Left forelimb (tissue), 1 donor: ENCODE measurements at places on chromosomes 4 and X.

GRCh38 chrX:39519030-39519488 lies 578.7 kb downstream of the BCOR start:
- DNase-seq = no peak

DNA sequence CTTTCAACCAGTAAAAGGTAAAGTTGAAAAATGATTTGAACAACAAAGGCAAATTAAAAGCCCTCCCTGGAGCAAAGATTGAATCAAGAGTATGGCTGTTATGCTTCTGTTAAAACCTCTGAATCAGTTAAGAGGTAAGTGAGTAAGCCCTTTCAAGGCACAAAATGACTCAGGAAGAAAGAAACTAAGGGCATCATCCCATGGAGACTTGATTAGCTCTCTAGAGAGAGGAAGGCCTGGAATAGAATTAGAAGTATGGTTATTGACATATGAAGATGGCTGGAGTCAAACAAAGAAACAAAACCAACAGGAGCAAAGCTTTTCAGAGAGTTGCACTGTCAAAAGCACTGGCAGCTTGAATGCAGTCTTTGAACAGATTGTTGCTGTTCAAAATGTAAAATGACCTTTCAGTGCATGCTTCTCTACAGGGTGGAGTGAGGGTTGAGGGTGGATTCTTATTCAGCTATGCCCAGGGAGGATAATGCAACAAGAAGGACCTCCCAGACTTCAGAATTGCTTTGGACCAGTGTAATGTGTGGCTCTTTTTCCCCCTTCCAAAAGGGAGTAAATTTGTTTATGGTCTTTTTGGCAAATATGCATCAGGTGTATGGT lies 365.5 kb downstream of the GBA3 start:
- DNase-seq = no peak

- DNase-seq = no peak
Observed at GRCh38 chr4:1626151-1626550, 58.0 kb downstream of the FAM53A start.

DNA sequence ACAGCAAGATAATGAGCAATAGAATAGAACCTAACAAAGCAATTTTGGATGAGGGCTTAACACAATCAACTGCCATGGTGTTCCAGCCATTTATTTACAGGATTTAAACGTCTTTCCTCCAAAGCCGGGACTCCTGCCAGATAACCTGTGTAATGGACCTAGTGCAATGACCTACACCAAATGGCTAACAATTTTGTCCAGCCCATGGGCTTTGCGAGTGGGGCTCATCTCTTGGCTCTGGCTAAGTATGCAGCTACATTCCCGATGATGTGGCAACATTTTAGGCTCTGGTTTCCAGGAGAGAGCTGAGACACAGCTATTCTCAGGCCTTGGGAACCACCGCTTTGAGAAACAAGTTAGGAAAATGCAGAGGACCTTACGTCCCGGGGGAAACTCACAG lies 822.3 kb upstream of the FTHL17 start:
- DNase-seq = no peak

DNA sequence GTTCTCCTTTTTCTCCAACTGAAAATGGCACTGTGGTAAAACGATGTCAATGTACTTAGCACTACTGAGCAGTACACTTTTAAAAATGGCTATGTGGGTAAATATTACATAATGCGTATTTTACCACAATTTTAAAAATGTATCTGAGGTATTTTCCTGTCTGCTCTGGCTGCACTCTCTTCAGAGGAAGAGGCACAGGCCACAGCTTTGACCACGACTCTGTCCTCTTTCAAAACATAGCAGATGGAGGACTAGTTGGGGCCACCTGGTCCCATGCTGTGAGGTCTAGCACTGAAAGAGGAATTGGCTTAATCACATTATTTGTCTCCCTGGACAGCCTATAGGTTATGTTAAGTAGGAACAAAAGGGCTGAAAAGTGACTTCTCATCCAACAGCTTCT lies 5.2 kb downstream of the KCNE5 start:
- DNase-seq = no peak

DNA sequence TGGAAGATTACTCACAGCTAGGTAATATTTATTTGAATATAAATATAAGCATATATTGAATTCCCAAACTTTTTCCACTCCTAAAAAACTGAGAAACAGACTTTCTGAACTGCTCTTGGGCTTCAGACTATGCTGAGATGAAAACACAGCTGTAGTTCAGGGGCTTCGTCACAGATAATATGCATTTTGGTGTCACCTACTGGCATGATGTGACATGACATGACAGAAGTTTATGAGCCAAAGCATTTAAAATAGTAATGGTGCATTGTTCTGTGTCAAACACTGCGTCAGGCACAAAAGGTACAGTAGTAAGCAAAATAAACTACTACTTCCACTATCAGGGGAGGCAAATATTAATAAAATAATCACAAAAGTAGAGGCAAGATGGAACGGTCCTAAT lies 171.3 kb downstream of the BTC start:
- no peak for DNase-seq

DNA sequence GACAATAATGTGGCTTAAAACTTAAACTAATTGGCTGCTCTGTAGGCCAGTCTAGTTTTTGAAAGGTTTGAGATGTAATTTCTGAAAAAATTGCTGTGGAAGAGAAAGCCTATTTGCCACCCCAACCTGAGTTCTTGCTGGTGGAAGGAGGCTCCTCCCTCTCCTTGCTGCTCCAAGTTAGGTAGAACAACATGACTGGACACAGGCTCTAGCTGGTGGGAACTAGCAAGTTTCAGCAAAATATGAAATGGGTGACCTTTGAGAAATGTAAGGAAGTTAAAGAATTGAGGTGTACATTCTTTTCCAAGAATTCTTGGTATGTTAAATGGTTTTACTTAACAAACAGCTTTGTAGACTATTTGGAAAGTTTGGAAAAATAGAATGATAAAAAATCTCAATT lies 8.0 kb downstream of the RPL34 start:
- no peak for DNase-seq

DNA sequence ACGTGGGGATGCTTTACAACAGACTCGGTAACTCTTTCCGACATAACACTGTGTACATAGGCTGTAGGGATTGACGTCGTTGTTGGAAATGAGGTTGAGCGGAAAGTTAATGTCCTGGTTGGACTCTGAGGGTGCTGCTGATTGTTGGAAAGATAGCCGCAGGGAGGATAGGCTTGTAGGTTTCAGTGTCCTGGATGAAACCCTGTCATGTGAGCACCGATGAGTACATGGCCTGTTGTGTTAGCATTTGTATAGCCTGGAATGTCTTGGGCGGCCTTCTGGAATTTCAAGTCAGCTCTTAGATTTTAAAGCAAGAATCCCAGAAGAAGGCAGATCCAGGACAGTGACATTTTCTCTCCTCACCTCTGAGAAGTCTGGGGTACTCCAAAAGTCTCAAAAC lies 63.3 kb downstream of the TBC1D14 start:
- no peak for DNase-seq
